ENCODE measurements at places on chromosomes 1 and 21.

- DNase-seq, result no peak
Observed at GRCh38 chr1:211924256-211924655, 93.7 kb upstream of the LPGAT1 start.

DNA sequence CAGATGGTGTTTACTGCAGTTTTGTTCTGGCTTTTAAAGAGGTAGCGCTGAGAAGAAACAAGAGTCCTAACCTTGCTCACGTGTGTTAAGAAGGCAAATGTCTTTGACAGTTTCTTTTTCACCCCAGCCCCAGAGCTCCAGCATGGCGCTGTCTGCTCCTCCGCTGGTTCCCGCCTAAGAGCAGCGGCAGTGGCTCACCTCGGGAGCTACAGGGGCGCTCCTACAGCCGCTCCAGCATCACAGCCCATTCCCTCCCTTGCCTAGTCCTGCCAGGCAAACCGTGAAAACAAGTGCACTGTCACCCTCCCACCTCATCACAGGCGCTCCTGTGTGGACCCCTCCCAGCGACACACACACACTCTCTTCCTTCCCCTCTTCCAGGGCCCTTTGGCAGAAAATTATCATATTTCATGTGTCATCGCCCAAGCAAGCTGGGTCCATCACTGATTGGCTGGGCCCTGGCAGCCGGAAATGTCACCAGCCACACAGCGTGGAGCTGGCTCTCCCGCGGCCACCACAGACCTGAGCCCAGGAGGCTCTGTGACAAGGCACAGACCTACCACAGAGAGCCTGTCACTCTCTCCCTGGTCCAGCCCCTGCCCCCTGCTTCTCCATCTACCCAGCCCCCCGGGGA is 1.2 kb upstream of the HIVEP3 start:
- peak; percentile 84 for DNase-seq

GRCh38 chr1:1253314-1253713 is 6.8 kb upstream of the C1QTNF12 start:
- no peak for DNase-seq

DNA sequence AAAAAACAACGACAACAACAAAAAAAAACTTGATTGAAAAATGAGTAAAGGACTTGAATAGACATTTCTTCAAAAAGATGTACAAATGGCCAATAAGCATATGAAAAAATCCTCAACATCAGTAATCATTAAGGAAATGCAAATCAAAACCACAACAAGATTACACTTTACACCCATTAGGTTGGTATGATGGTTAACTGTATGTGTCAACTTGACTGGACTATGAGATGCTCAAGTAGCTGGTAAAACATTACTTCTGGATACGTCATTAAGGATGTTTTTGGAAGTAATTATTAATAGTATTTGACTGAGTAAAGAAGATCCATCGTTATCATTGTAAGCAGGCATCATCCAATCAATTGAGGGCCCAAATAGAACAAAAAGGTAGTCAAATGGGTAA is 34.9 kb upstream of the LYPLAL1 start:
- DNase-seq, result no peak

DNA sequence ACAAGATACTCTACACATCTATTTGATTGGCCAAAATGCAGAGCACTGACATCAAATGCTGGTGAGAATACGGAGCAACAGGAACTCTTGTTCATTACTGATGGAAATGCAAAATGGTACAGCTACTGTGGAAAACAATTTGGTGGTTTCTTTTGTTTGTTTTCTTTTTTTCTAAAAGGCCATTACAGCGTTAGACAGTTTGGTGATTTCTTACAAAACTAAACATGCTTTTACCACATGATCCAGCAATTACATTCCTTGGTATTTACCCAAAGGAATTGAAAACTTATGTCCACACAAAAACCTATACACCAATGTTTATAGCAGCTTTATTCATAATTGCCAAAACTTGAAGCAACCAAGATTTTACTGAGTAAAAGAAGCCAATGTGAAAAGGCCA is 66.4 kb upstream of the FBXO28 start:
- no peak for DNase-seq

DNA sequence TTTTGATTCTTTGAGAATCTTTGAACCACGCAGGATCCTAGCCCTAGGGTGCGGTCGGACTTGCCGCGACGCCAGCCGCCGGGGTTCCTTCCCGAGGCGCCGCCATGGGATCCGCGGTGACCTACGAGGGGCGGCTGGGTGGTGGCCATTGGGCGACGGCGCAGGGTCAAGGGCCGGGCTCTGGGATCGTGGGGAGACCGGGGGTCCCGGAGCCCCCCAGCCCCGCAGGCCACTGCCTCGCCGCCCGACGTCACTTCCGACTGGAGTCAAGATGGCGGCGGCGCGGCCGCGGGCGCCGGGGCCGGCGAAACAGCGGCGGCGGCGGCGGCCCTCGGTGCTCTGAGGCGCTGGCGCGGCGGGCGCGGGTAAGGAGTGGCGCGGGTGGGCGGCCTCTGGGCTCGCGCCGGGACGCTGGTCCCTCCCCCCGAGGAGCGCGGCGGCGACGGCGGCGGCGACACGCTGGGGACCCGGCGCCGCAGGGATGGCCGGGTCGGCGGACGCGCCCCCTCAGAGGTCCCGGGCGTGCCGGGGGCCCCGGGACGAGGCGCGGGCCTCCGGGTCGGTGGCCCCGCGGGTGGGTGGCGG is at the start of gene PRDM2:
PRDM2 (plus strand) TSS at position 253 of the 585 bp plus-strand sequence. CDS start 15,418 bp downstream, outside the sequence.
- DNase-seq, result peak; percentile 71

DNA sequence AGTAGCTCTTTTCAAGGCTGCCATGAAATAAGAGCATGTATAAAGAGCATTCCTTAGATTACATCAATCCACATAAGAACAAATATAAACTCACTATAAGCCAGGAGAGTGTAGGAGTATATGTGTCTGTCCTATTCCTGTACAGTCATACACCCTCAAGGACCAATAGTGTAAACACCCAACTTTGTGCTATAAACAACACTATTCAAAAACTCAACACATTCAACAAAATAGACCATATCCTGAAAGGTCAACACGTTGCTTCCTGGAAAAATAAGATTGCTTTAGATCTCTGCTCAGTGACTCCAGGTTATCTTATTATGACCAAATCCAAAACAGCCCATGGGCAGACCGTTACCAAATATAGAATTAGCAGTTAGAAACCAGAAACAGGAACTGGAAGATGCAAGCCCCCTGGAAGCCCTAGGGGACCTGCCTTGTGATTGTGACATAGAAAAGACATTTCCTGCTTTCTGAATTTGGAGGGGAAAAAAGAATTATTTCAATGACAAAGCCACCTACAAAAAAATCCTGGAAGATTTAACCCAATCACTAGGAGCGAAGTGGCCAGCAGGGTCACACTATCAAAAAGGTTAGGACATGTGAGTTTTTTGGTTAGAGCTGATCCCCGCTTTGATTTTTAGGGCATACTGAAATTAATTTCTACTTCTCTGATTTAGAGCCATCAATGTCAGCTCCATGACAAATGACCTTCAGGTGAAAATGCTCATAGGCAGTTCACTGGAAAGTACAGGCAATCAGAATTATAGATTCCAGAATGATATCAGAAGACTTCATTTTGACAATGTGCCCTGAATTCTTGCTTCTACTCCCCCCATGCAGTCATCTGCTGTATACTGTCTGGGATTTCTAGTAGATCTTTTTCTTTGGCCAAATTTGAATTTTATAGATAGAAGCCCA is 59.9 kb downstream of the LRRC8C start:
- no peak for DNase-seq

GRCh38 chr1:224238756-224239155 is 55.7 kb downstream of the DEGS1 start:
- no peak for DNase-seq

- DNase-seq, result no peak
Observed at GRCh38 chr1:60126723-60127122, 53.2 kb upstream of the C1orf87 start.

DNA sequence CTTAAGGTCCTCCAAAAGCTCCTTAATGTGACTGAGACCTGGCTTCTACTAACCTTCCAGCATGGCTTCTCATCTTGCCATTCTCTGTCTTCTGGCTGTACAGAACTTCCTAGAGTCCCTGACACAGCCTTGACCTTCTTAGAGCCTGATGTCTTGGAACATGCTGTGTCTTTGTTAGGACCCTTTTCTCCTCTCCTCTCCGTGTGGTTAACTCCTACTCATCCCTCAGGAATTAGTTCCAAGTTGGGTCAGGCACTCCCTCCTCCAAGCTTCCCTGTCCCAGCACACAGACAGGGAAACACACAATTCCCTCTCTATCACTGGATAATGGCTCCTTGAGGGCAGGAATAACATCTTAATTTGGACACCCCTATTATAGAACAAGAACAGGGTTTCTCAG is 275.4 kb upstream of the USP24 start:
- no peak for DNase-seq

- DNase-seq, result no peak
Observed at GRCh38 chr1:211420845-211421454, 71.0 kb downstream of the RD3 start.

DNA sequence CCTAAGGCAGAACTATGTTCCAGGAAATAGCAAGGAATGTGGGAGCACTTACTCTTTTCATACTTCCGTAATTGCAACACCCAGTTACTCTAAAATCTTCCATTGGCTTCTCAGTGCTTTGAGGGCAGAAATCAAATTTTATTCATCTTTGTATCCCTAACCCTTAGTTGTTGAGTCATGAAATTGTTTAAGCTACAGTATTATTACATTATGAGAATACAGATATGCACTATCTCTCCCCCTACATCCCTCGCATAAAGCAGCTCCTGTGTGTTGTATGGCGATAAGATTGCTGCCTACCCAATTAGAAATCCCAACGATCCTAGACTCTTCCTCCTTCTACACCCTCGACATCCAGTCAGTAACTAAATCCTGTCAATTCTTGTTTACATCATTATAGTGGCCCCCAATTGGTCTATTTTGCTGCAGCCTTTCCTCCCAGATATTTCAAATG is 2.6 kb downstream of the AIDA start:
- no peak for DNase-seq

DNA sequence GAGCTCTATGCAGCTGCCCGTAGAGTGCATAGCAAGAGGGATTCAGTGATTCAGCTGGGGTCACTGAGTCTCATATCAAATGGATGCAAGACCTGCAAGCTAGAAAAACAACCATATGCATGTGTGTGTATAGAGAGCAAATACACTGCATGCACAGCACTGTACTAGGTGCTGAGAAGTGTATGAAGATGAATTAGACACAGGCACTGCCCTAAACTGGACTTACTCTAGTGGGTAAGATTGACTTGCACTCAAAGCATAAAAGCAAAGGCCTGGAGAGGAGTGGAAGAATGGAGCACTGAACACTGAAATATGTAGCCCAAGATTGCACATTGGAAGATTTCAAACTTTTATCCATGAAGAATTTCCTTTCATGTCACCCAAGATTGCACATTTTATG is 5.5 kb upstream of the GBP1 start:
- DNase-seq, result no peak

DNA sequence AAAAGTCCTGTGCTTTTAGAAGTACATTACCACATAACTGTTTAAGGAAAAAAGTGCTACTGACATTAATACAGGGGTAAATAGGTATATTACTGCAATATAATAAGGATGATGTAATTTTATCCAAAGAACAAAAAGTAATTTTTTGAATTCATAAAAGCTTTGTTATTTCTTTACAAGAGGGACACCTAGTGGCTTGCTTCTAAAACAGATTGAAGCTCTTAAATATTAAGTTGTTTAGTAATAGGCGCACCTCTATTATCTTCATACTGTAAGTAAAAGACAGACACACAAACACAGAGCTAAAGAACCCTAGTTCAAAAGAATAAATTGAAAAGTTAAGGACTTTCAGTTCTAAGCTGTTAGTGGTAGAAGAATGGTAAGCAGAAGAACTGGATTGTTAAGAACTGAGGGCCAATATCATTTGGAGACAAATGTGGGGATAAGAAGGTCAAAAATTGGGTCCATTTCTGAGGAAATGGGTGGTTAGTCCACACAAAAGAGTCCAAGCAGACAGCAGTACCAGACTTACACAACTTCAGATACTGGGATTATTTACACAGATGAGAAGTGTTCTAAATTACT is 15.4 kb downstream of the ZNHIT6 start:
- no peak for DNase-seq
